ENCODE measurements at places on chromosomes 4 and X.

GRCh38 chr4:16692524-16692923, 205.9 kb downstream of the LDB2 start:
- DNase-seq = no peak

- no peak for DNase-seq
These were observed 46.3 kb downstream of the SH3KBP1 start for GRCh38 chrX:19840899-19841648.

- DNase-seq = no peak
These were observed 503 bp upstream of the PDE5A start for GRCh38 chr4:119629142-119629471.

DNA sequence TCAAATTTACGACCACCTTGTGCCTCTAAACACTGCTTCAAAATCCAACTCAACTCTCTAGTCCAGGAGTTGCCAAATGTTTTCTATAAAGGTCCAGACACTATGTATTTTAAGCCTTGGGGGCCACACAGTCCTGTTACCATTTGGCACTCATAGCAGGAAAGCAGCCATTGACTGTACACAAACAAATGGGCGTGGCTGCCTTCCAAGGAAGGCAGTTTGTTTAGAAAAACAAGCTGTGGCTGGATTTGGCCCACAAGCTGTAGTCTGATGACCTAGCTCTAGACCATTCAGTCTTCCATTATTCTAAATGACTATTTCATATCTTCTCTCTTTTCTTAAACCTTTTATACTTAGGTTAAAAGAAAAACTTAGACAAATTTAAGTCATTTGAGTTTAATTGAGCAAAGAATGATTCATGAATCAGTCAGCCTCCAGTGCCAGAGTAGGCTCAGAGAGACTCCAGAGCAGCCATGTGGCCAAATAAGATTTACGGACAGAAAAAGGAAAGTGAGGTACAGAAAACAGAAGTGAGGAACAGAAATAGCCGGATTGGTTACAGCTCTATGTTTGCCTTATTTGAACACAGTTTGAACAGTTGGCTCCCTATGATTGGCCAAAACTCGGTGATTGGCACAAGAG, 825.8 kb upstream of the LCORL start:
- no peak for DNase-seq

DNA sequence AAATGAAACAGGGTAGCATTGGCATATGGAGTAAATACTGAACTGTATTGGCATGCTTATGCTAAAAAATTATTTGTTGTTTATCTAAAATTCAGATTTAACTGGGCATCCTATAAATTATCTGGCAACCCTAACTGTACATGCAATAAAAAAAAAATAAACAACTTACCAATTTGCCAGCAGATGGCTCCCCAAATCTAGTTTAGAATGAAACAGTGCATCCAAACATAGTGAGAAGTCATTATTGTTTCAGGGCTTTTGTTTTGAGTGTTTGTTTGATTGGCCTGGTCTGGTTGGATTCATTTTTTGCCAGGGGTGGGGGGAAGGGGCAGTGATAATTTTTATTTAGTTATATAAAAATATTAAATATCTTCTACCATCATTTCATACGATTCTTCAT, 12.8 kb upstream of the NSUN7 start:
- no peak for DNase-seq

DNA sequence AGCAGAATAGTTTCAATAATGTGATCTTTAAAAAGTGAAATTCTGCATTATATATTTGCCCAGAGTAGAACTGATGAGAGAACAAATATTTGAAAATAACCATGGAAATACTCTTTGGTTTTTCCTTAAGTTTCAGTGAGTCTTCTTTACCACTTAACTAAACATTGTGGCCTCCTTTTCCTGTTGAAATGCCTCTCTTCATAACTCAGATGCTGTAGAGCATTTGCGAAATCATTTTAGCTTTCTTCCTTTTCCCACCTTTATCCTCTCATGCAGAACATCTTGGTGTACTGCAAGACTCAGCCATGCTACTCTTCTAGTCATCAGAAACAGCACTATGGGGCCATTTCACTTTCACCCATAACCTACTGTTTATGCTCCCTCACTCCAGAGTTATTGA, 48.2 kb downstream of the CASK start:
- no peak for DNase-seq

DNA sequence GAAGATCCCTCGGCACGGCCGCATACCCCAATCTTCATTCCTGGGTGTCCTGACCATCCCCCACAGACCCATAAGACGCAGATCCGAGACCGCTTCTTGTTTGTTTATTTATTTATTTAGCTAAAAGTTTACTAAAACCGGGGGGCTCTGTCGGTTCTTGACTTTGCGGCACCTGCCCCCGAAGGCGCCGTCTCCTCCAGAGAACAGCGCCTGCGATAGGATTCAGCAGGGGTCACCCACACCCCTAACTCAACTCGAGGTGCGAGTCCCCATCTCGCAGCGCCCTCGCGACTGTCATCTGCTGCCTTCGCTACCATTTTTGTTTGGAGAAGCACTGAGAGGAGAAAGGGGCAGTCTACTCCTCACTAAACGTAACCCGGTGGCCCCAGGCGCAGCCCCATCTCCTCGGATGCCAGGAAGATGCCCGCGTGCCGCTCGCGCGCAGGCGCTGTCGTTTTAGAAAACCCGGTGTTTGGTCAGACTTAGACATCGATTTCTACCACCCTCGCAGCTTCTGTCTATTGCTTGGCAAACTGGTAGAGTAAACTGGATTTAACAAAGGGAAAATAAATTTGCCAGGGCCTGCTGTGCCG, 18.9 kb upstream of the GPR101 start:
- peak; percentile 30 for DNase-seq

- DNase-seq = no peak
These were observed 45.1 kb upstream of the SLC4A4 start for GRCh38 chr4:71293705-71294104.

- DNase-seq = no peak
These were observed 16.2 kb downstream of the GPAT3 start for GRCh38 chr4:83552083-83552482.

GRCh38 chrX:41084893-41085511, at the start of gene USP9X:
TSS of gene USP9X (plus strand) at chrX:41085445. CDS start at chrX:41123629, 38,184 bp downstream.
- peak; percentile 87 for DNase-seq

DNA sequence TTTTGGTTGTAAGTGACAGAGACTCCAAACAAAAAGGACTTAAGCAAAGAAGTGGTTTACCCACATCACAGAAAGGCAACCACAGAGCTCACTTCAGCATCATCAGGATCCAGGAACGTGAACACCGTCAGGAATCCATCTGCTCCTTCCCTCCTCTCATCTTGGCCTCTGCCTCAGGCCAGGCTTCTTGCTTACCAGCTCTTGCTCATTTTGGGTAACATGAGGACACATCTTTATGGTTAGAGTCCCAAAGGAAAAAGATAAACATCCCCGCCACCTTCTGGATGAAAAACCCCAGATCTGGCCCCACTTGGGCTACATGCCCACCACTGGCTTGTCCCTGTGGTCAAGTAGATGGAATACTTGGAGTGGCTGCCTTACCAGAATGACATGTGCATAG, 176.8 kb upstream of the RPL34 start:
- DNase-seq = no peak

GRCh38 chrX:134603806-134604700, 54.2 kb downstream of the PLAC1 start:
- DNase-seq = no peak
